SW 1271 (cell line): ENCODE measurements at places on chromosomes 4 and X.
A peak's percentile ranks its signal among the peaks of the same experiment; 100 is the strongest.

- DNase-seq, result no peak
Observed at GRCh38 chr4:17811078-17811603, 362 bp downstream of the NCAPG start.

GRCh38 chrX:49991758-49992157 is 69.4 kb downstream of the CLCN5 start:
- DNase-seq, result no peak

- DNase-seq, result no peak
Observed at GRCh38 chrX:109184506-109185139, 297.3 kb downstream of the GUCY2F start.

GRCh38 chrX:119423631-119424030 is 24.5 kb downstream of the SLC25A43 start:
- DNase-seq, result no peak

- peak; percentile 54 for DNase-seq
Observed at GRCh38 chr4:139554893-139555704, 920 bp downstream of the SETD7 start.

DNA sequence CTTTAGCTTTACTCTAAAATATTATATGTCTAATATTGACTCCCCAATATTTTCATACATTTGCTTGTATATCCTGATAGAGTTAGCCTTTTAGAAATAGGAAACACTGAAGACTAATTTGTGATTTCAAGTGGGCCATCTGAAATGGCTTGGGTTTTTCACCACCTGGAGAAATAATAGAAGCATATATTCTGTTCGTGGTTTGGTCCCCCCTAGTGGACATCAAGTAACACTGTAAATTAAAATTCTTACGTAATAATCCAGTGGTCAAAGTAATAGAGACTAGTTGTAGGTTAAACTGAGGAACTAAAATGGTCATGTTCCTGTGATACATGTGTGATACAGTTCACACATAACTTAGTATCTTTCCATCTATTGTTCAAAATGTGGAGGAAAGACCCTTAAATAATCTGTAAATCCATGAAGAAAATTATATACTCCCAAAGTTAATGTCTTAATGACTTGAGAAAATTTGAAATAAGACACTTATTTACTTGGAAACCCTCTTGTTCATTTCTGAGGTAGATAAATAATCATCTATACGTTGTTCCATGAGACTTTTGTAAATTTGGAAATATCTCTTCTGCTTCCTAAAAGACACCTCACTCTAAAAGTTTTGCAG is 79.8 kb upstream of the SMARCAD1 start:
- peak; percentile 19 for DNase-seq

DNA sequence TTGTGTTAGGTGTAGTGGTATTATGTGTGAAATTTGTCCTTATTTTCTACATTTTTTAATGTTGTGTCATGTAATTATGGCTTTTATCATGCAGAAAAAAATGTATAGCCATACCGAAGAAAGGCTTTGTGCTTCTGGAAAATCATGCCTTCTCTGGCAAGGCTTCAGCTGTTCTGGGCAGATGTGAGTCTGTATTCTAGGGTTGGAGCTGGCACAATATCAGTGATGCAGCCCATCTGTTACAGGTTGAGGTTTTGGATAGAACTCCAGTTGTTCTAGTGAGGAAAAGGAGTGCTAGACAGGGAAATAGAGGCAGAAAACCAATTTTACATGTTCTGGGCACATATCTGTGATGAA is 44.8 kb upstream of the PRSS12 start:
- no peak for DNase-seq
